ENCODE measurements at places on chromosomes 5 and 9.

DNA sequence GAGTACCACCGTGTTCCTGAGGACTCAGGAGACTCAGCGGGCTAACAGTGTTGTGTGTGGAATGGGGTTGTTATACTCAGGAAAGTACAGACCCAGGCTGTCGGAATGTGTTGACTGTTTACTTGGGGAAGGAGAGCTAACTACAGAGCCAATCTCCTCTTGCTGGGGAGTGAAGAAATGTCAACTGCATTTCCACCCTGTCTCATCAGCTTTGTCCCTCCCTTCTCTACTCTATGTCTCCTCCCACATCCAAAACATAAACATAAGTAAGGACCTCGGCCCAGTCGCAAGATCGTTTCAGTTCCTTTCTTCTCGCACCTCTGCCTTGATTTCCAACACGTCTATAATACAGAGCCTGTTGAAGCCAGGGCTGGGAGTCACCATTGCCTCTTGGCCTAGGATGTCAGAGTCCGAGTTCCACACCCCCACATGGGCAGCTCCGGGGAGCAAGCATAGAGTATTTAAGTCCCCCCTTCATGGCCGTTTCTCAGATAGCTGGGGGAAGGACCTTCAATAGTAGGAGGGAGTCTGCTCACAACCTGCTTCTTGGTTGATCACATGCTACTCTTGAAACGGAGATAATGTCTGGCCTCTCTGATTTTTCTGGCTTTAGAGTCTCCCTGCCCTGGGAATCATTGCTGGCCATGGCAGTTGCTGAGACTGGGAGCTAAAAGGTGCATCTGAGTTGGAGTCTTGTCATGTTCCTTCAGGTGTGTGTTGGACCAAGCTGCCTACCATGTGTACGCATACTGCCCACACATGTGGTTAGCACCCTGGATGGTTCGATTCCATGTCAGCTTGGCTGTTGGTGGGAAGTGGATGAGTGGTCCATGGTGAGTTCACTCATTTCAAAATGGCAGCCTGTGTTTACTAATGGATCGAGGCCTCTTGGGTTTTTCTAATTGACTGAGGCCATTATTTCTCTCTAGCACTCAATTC lies 147.3 kb downstream of the MTX3 start:
- DNase-seq: no peak

- DNase-seq: no peak
Measured at GRCh38 chr9:120435091-120435490, 144.9 kb downstream of the CDK5RAP2 start.

DNA sequence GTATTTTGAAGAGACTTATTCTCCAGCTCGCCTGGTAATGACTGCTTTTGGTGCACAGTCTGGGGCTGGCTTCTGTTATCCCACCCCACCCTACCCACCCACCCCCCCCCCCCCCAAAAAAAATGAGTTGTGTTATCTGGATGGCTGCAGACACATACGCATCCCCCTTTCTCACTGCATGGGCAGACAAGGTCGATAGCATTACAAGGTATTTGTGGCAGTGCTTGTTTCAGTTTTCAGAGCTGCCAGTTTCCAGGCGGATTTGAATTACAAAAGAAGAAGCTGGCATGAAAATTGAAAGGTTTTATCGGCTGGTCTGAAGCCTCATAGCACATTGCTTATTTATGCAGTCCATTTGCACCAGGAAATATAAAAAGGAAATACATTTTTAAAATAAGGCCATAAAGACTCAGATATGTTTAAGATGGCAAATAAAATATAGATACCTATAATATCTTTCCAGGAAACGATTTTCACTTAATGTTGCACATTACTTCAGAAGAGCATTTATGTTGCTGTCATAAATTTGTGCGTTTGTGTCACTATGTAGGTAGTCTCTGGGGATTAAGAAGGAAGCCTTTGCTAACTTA lies 85.1 kb upstream of the GRHPR start:
- DNase-seq: no peak

DNA sequence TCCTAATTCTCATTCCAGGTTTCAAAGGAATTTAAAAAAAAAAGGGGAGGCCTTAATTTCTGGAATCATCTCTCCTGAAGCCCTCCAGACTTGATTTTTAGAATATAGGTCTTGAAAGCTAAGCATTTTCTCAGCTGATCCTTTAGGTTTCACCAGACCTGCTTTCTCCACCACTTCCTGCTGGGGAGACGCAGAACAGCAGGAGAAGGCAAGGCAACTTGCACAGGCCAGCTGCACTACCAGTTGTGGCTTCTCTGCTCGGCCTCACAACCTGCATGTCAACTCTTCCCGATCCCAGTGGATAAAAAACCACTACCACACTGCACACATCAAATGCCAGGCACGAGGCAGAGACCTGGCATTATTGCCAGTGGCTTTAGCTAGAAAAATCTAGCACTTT lies 119.8 kb downstream of the SIL1 start:
- no peak for DNase-seq

- DNase-seq: no peak
Measured at GRCh38 chr5:75260708-75261107, 24.0 kb upstream of the ANKRD31 start.

GRCh38 chr5:161027763-161028162 lies 175.8 kb upstream of the ATP10B start:
- no peak for DNase-seq

GRCh38 chr9:126805554-126806262 lies 868 bp downstream of the ZBTB43 start:
- peak; percentile 71 for DNase-seq

GRCh38 chr5:98218838-98219237 lies 554.6 kb upstream of the RGMB start:
- no peak for DNase-seq

- DNase-seq: no peak
Measured at GRCh38 chr5:54404568-54404967, 50.9 kb upstream of the HSPB3 start.

- no peak for DNase-seq
Measured at GRCh38 chr5:97545886-97546535, 363.0 kb upstream of the RIOK2 start.

- no peak for DNase-seq
Measured at GRCh38 chr9:131845305-131846298, 105.7 kb upstream of the RAPGEF1 start.

DNA sequence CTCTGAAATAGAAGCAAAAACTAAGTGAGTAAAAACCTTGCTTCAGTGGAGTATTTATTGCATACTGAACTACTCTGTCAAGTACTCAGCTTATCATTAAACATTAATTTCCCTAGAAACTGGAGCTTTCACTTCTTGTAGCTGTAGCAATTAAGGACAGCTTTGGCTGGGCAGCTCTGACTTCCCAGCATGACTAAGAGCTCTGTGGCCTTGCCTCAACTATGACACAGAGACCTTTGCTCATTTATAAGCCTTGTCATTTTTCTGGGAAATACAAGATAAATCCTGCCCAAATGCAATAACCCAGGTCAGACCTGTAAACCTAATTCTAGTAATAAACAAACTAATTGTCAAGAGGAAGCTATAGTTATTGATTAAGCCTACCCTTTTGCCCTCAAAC lies 65.4 kb upstream of the STK32A start:
- no peak for DNase-seq

DNA sequence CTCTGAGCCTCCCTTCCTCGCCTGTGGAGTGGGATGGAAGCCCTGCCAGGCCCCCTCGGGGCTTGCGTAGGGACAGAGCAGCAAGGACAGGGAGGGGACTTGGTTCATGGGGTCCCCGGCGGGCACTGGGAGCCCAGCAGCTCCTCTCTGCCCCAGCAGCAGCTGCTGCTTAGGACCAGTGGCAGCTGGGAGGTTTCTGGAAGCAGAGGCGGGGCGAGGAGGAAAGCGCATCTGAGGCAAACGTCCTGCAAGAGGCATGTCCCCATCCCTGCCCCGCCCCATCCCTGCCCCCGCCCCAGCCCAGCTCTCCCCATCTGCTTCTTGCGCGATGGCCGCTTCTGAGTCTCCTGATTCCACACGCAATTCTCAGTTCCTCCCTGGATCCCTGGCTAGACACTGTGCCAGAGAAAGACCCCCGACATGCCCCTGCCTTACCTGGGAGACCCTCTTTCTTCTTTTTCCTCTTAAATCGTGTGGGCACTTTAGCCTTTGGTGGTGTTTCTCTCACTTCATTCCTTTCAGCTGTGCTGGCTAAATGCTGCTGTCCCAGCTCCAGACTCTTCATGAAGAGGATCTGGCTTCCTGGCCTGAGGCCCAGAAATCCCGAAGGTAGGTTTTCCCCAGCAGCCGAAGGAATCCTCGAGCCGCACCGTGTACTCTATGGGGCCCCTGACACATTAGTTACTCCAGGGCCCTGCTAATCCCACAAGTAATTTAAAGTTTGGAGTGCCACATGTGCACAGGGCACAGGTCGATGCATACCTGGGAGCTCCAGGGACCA lies 4.4 kb upstream of the OR2S2 start:
- DNase-seq: no peak

GRCh38 chr5:76305269-76305668 lies 97.8 kb upstream of the IQGAP2 start:
- no peak for DNase-seq

- DNase-seq: no peak
Measured at GRCh38 chr5:41275813-41276512, 62.6 kb upstream of the C6 start.

DNA sequence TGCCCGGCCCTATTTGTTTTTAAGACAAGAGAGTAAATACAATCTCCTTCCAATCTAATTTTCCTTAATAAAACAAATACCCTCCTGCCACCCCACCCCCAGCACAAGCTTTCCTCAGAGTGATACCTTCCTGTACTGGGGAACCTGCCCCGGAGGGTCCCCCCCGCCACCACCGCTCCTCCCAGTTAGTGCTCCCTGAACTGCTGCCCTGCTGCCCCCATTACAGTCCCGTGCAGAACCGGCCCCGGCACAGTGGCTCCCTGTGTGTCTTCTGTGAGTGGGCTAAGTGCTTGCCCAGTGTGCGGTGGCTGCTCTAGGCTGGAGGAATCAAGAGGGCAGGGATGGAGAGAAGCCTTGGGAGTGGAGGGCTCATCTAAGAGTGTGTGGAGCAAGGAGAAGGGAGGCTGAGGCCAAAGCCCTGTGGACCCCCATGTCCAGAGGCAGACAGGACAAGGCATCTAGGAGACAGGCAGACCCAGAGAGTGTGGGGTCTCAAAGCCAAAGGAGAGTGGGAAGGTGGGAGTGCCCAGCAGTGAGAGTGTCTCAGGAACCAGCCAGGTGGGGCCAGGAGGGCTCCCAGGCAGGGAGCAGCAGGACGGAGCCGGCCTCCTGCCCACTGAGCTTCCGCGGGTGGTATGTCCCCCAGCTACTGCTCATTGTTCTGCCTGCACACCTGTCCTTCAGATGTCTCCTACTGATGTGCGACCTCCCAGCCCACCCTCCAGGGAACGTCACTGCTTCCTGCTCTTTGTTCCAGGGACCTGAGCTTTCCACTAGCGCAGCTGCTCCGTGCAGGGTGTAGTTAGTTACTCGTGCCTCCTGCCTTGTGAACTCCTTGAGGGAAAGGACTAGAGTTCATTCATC lies 129.0 kb downstream of the DAB2IP start:
- no peak for DNase-seq

- DNase-seq: no peak
Measured at GRCh38 chr5:58456486-58456885, 3.4 kb downstream of the PLK2 start.

DNA sequence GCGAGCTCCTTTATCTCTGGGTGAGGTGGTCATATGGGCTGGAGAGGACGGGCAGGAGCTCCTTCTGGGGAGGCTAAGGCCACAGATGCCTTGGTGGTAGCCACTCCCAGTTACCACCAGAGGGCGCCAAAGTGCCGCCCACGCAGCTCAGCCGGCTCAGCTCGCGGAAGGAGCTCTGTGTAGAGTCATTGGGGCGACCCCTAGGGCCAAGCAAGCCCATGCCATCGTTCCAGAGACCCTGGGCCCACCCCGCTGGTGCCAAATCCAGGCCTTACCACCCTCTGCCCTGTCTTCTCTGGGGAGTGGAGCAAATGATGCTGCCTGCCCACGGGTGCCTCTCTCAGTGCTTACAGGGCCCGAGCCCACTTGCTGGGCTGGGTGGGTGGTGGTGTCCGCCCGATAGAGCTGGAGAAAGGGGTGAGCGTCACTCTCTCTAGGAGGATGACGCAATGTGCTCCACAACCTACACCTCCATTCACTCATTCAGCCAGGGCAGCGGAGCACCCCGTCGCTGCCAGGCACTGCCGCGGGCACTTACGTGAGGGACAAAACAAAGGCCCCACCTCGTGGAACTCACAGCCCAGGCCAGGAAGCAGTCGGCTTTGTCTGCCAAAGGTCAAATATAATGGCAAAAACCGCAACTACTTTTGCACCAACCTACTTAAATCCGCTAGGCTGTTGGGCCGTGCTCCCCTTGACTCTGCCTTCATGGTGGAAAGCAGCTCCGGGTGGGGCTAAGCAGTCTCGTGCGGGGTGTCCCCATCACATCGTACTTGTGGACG lies 13.8 kb downstream of the TSPAN17 start:
- DNase-seq: peak; percentile 61

- no peak for DNase-seq
Measured at GRCh38 chr5:172898843-172899369, 60.3 kb upstream of the RPL26L1 start.

DNA sequence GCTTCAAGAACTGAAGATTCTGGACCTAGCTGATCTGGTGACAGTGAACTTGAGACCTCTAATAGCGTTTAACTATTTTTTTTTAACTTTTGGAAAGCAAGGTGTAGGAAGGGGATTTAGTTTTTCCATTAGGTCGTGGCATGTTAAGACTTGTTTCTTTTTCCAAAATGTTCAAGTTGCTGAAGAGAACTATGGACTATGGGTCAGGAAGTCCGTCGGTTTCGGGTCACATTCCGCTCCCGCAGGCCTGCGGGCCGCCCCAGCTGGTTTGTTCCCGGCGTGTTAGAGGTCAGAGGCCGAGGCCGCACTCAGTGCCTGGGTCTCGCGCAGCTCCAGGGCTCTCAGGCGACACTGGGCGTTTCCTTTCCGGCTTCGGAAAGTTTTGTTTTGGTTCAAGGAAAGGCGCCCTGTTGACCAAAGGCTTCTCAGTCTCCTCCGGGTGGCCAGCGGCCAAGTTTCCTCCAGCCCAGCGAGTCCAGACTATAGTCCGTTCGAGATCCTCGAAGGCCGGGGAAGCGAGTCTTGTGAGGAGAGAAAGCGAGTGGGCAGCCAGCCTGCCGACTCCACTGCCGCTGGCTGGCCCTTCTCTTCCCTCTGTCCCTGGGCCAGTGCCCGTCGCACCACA lies 586 bp upstream of the FCHO2 start:
- no peak for DNase-seq

DNA sequence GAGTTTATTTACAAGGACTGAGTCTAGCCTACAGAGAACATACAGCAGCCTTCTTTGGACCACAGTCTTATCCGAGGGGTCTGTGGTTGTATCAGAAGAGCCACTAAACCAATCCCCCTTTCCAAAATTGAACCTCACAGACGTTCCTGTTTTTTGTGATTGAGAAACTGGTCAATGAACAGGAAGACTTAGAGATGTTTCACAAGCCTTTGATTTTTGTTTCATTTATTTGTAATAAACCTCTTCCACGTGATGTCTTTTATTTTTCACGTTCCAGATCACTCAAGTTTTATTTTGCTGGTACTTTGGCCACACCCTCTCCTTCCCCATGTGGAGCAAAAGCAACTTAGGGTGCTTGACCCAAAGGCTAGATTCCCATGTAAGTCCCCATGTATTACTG lies 16.1 kb downstream of the CCT5 start:
- no peak for DNase-seq

- no peak for DNase-seq
Measured at GRCh38 chr5:42531611-42532010, 108.4 kb downstream of the GHR start.

Measured in stimulated activated CD8-positive, alpha-beta memory T cell treated with anti-CD3 and anti-CD28 coated beads, Interleukin-4, amount 100 ng/mL, for 4 hours (primary cell).